ENCODE measurements at places on chromosomes 2 and 18. TPM values are rescaled to one million over a fixed set of nuclear protein-coding genes. Genes with fewer than 3 reads are reported as not detected.

The DSC1 gene
- not detected for total RNA-seq

- DNase-seq: no peak
These were observed 28.1 kb upstream of the SPP2 start for GRCh38 chr2:234022424-234022823.

The ALLC gene
- not detected for total RNA-seq

DNA sequence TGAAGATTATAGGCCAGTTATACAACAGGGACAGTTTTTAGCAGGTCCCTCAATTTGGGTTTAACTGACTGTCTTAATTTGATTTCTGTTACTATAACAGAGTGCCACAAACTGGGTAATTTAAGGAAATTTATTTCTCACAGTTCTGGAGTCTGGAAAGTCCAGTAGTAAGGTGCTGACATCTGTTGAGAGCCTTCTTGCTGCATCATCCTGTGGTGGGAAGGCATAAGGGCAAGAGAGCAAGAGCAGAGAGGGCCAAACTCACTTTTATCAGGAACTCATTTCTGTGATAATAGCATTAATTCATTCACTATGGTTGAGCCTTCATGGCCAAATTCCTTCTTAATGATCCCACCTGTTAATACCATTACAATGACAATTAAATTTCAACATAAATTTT lies 36.5 kb downstream of the DIS3L2 start:
- no peak for DNase-seq

DNA sequence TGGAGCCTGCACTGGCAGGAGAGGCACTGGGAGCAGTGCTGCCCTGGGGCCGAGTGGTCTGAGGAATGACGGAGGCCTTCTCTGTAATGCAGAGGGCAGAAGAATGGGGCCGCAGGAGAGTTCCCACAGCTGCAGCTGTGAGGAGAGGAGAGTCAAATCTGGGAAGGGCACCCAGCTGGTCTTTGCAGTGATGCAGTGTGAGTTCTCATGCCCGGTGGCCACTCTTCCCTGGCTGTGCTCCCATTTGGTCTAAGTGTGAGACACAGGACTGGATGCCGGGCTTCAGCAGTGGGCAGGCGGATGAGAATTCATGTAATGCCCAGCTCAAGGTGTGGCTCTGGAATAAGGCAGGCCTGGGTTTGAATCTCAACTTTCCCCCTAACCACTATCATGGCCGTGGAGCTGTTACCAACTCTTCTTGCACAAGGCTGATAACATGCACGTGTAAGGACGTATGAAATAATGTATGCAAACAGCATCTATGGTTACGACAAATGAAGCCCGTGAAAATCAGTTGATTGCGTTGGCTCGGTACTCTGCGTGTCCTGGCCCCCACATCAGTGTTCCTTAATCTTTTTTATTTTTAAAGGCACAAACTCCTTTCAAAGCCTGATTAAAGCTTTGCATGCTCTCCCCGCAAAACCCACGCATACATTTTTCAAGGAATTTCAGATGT lies 71.6 kb downstream of the ACKR3 start:
- no peak for DNase-seq

- DNase-seq: no peak
These were observed 33.5 kb downstream of the RHBDD1 start for GRCh38 chr2:226869371-226869770.

DNA sequence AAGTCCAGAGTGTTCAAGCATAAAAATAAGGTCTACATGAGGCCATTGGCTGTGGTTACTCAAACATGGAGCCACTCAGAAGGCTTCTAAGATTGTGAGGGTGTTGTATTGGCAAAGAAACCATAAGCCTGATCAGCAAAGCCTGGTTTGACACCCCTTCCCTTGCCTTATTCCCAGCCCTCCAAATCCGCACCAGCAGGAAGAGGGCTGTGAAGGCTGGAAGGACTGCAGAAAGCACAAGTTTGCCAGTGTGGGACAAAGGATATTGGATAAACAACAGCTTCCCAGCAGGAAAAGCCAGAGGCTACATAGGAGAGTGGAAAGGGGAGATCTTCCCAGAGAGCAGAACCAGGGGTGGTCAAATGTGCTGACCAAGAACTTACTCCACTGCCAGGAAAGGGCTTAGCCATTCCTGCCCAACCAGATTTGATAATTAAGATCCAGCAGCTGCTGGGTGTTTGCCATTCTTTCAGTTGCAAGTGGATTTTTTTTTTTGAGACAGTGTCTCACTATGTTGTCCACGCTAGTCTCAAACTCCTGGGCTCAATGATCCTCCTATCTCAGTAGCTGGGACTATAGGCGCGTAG lies 1.5 kb upstream of the PRKAG3 start:
- DNase-seq: no peak

The ELOA2 gene
- 0.80 TPM for total RNA-seq
